ENCODE measurements at places on chromosomes 3 and 15.

- DNase-seq, result no peak
Measured at GRCh38 chr3:52005571-52005986, 9.9 kb upstream of the RPL29 start.

GRCh38 chr3:16840101-16840424 is 44.7 kb upstream of the PLCL2 start:
- no peak for DNase-seq

DNA sequence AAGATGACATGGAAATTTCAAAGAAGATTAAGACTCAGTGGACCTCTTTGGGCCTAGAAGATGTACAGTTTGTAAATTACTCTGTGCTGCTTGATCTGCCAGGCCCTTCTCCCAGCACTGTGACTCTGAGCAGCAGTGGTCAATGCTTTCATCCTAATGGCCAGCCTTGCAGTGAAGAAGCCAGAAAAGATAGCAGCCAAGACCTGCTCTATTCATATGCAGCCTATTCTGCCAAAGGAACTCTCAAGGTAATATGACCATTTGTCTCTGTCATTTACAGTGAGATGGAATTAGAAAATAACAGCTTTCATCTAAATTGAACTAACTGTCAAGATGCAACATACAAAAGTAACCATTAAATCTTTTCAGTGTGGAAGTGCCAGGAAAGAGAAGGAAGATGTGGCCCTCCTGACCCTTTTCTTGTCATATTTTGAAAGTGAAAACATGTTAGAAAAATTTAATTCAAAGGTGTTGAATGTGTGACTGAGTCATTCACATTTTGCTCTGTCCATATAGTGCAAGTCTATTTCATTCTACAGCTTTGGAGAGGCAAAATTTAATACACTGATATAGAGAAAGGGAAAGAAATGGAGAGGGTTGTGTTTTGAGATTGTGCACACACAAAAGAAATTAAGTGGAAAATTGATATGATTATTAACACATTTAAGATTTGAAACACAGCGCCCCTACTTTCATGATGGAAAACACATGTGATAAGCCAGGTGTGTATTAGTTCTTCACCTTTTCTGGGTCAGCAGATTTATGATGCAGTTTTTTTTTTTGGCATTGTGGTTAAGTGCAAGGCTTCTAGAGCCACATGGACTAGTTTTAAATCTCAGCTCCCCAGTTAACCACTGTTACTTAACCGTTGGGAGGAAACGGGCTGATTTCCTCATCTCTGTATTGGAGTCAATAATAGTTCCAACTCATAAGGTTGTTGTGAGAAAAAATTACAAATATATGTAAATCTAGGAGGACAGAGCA is 375.1 kb downstream of the NAALADL2 start:
- DNase-seq, result no peak

DNA sequence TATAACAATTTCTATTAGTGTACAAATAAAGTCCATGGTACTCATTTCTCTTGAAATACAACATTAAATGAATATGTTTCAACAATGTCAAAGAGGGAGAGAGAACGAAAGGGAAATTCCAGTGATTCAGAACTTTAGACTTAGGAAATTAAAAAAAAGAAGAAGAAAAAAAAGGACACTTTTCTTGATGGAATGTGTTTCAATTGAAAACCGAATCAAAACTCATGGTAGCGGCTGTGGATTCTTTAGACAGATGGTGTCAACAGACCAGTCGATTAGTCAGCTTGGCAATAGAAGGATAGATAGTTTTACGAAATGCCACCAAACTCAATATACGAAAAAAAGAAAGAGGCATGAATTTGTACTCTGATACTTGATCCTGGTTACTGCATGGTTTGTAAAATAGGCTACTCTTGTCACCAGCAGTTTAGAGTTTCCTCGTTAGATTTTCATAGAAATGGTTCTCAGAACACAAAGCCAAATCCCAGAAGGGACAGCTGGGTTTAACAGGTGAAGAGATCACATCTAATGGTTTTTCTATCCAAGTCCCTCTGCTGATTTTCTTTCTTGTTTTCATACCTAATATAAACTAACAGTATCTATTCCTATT is 793.5 kb downstream of the ROBO1 start:
- no peak for DNase-seq

DNA sequence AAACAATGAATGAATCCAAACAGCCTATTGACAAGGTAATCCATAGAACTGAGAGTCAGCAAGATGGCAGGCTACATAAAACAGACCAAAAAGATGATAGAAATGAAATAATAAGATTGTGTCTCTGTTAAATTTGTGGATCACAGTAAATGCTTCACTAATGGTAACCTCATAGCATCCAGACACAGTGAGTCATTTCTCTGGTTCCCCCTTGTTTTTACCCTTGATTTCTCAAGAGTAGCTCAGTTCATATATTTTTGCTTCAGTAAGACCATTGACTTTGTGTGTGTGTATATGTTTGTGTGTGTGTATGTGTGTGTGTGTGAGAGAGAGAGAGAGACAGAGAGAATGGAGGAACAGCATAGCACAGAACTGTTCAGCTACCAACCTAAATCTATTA is 546.9 kb downstream of the RBMS3 start:
- DNase-seq, result no peak

- no peak for DNase-seq
Measured at GRCh38 chr3:46025139-46025538, 2.1 kb downstream of the XCR1 start.

GRCh38 chr15:65082303-65082953 is 5.9 kb downstream of the KBTBD13 start:
- no peak for DNase-seq

GRCh38 chr3:126526668-126527005 is 2.7 kb downstream of the CHST13 start:
- no peak for DNase-seq

GRCh38 chr3:149572796-149573414 is 84.9 kb downstream of the WWTR1 start:
- no peak for DNase-seq

- DNase-seq, result no peak
Measured at GRCh38 chr3:99669879-99670555, 31.6 kb downstream of the COL8A1 start.

GRCh38 chr3:187209491-187209890 is 12.2 kb downstream of the RTP1 start:
- DNase-seq, result no peak

- DNase-seq, result no peak
Measured at GRCh38 chr15:81795899-81796298, 249.9 kb downstream of the MEX3B start.

DNA sequence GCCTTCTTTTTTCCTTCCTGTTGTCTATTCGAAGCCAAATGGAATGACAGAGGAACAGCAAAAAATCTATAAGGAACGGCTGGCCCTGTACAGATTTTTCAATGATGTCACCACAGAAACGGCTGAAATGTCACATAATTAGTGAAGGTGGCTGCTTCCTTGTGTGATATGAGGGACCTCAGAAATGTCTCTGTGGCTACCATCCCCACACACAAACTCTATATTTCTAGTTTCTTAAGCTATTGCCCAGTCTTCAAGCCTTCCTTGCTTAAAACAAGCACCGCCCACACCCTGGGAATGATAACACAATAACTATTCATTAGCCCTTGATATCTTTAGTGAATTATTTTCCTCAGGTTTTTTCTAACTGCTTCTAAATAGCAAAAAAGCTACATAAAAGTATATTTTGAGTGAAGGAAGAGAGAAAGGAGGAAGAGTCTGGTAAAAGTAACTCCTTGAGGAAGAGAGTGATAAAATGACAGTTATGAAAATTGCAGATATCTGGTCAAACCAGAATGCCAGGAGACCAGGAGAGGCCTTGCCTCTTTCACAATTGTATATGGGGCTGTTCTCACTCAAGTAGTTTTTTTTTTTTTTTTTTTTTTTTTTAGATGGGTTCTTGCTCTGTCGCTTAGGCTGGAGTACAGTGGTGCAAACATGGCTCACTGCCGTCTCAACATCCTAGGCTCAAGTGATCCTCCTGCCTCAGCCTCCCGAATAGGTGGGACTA is 38.7 kb downstream of the FMN1 start:
- DNase-seq, result no peak

DNA sequence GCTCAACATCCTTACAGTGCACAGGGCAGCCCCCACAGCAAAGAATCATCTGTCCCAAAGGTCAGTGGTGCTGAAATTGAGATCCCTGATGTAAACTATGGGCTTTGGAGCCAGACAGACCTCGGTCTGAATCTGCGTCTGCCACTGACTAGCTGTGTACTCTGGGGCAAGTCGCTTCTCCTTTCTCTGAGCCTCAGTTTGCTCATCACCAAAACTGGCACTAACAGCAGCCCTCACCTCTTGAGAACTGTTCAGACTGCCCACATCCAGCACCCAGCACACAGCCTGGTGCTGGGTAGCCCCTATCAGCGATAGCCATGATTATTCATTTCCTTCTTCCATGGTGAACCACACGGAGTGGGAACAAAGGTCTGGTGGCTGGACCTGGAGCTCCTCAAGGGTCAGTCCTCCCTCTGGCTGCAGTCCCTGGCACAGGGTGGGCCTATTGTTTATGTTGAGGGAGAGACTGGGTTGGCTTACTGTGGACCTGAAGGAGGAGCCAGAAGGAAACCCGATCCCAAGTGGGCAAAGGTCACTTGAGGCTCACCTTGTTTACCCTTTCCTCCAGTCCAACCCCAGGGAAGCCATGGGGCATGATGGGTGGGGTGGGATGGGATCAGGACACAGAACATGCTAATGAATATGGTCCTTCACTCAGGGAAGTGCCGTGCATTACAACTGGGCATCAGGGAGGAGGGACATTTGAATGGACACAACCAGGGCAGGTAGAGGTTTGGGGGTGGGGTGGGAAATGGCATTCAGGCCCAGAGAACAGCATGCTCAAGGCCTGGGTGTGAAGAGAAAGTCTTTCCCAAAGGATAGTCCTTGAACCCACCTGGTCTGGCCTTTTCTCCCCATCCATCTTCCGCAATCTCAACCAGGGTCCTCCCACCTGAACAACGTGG is 1.6 kb upstream of the PRKCD start:
- DNase-seq, result no peak

DNA sequence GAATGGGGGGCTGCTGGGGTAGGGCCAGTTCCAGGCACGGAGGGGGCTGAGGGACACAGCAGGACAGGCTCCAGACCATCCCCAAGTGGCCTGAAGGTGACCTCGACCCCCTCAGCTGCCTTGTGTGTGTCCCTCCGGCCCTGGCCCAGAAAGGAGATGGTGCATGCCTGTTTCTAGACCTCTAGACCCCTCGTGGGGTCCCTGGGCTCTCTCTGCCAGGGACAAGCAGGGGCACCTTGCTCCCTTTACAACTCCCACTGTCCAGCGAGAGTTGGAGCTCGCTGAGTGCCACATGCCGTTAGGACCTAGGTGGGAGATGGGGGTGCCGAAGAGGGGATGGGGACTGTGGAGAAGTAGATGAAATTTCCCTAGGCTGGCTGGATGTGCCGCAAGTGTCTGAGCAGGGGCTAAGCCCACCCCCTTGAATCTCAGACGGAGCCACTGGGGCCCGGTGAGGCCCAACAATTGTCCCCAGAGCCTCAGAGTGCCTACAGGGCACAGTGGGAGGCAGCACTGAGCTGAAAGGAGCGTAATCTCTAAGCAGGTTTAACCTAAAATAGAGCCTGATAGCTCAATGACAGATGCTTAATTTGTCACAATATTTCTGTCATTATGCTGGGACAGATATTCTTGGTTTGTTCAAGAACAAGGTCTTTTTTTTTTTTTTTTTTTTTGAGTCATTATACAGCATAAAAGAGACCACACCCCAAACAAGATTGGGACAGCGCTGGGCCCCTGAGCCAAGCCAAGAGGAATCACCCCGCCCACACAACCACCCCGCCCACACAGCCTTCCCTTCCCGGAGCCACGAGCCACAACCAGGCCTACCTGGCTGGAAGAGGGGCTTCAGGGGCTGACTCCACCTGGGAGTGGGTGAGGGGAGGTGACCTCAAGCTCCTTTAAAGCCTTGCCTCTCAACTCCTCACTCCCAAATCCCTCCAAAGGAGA is 23.6 kb upstream of the KLF13 start:
- DNase-seq, result no peak

DNA sequence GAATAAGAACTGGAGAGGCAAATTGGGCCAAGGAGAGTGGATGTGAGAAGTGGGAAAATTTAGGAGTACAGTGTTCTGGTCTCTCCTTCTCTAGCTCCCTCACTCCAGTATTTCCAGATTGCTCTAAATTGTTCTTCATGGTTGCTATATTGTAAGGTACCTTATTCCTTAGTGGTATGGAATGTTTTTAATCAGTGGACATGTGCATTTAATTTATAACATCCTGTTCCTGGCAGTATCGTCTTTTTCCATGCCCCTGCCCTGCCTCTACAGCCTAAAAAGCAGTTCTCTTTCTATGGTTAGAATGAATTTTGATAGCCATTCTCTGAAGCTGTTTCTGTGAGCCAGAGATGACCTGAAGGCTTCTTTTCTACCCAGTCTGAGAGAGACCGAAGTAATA is 180.5 kb downstream of the TCF12 start:
- no peak for DNase-seq

DNA sequence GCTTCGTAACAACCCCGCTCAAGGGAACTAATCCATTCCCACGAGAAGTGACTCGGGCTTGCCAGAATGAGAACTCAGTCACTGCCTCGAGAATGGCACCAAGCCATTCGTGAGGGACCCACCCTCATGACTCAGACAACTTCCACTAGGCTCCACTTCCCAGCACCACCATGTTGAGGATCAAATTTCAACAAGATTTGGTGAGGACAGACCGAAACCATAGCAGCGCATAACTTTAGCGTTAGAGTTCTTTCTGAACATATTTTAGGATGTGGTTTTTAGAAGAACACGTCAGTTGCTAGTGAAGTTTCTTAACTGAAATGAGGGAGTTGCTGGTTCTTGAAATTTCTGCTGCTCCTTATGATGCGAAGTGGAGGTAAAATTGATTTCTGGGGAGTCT is 13.5 kb downstream of the PTPRG start:
- no peak for DNase-seq

GRCh38 chr3:15300323-15301078 is 31.9 kb downstream of the SH3BP5 start:
- no peak for DNase-seq

DNA sequence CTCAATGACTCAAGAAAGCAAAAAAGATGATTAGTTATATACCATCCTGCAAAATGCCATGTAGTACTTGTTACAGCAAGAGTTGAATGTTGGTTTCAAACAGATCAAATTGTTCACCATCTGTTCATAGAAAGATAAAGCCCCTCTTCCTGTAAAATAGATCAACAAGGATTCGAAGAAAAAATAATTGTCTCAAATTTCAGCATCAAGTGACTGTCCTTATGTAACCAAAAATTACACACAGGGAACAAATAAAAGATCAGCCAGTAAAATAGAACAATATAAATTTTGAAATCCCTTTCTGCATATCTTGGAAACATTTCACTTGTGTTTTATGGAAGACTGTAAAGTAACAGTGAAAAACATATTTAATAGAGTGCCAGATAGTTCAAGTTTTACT is 165.1 kb upstream of the STAC start:
- DNase-seq, result no peak

DNA sequence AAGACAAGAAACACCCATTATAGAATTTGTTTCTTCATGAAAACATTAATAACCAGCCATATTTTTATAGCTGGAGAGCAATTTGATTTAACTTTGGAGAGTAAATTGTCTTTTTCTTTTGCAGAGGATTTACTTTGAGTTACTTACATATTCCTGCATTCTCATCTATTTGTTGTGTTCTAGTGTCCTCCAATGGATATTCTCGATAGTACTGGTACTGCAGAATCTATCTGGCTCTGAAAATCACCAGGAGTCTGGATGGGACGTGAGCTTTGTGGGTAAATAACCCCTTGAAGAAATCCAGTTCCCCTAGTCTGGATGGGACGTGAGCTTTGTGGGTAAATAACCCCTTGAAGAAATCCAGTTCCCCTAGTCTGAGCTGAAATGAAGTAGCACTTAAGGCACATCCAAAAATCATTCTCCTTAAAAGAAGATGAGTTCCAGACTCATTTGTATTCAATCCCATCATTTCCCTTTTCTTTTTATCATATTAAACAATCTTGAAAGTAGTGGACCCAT is 294.1 kb upstream of the UBE2E2 start:
- no peak for DNase-seq
